ENCODE measurements at places on chromosomes 5 and 9. TPM values are rescaled to one million over a fixed set of nuclear protein-coding genes. Genes with fewer than 3 reads are reported as not detected.

The GPR21 gene
- 0.32 TPM for polyA plus RNA-seq

DNA sequence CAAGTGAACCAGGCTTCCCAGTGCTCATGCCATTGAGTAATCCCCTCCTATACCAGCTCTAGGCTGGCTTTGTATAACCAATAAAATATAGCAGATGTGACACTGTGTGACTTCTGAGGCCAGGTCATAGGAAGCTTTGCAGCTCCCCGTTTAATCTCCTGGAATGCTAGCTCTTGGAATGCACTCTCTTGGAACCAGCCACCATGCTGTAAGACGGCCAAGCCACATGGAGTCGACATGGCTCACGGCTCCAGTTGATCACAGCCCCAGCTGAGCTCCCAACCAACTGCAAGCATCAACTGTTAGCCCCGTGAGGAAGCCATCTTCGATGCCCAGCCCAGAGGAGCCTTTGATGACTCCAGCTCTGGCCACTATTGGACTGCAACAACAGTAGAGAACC lies 74.5 kb downstream of the SH3TC2 start:
- DNase-seq: no peak

- no peak for DNase-seq
Measured at GRCh38 chr9:20835377-20836286, 151.6 kb downstream of the FOCAD start.

The PTPN3 gene
- 54.6 TPM for polyA plus RNA-seq

The ASTN2 gene
- 17.4 TPM for polyA plus RNA-seq

The LMNB1 gene
- 108 TPM for polyA plus RNA-seq

The ENHO gene
- 1.8 TPM for polyA plus RNA-seq

DNA sequence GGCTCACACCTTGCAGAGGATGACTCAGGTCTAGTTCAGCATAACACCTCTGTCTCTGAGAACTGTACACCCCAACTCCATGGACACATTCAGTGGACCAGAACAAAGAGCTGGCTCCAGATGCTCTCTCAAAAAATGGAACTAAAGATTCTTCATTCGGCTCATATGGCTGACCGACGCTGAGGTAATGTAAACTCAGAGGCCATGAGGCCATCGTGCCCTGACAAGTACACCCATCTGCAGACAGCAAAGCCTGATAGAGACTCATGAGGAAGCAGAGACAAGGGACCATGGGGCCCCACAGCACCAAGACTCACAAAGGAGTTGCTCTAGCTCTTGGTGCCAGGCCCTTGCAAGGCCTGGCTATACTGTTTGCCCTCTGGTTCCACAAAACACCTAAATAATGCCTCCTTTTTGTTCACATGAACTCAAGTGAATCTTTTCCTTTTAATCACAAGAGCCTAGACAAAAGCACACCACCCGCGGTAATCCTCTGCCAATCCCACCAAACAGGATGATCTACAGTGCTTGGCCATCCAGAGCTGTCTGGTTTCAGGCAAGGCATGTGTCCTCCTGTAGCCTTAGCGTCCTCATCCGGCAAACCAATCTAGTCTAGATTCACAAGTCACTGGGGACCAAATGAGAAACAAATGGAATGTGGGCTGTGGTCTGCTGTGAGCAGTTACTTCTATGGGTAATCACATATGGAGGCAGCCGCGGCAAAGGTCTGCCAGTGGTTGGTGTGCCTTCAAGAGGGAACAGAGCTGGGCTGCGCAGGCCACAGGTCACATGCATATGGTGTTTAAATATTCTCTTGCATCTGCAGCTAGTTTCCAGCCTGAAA lies 22.7 kb downstream of the MED27 start:
- DNase-seq: no peak

DNA sequence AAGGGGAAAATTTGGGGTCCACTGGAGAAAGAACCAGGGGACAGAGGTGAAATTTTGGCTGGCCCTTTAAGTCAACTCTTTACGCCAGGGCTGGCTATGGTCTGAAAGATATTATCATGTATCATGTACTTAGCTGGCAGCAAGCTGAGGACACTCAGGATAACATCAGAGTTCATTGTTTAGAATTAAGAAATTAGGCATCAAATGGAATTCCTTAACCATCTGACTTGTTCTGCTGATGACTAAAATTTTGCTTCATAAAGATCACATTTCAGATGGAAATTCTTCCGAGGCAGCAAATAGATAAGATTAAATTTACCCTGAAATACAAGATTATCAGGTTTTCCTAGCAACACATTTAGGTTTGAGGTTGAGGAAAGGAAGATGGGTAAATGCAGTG lies 269.4 kb upstream of the KLF9 start:
- DNase-seq: no peak

- no peak for DNase-seq
Measured at GRCh38 chr9:36150574-36151315, 14.2 kb downstream of the GLIPR2 start.

DNA sequence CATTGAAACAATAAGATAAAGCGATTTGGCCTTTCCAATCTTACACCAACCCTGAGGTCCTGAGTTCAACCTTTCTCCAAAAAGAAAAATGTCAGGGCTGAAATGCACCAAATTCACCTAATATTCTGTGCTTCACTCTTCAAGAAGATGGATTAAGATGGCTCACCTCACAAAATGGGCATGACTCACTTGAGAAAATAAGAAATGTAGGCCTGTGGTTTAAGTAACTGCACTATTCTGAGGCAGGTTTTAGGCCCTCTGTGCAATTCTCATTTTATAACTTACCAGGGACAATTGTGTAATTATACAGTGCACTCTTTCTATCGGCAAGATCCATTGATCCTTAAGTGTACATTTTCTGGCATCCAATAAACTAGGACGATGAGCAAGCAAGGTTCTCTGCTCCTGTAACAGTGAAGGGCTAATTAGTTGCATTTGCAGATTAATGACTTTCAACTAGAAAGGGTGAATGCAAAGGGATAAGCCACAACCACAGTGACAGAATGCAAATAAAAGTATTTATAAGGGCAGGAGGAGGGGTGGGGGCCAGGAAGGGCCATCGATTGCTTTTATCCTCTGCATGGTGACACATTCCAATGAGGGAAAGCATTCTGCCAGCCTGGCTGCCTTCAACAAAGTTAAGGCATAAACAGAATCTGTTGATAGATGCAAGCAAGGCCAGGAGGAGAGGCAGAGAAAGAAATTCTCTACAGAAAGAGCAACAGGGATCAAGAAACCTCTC lies 214.5 kb downstream of the CAAP1 start:
- no peak for DNase-seq

The ADAMTSL1 gene
- 93.0 TPM for polyA plus RNA-seq

- DNase-seq: no peak
Measured at GRCh38 chr9:109597496-109597895, 99.4 kb upstream of the PTPN3 start.

All from left renal pelvis (tissue), 4 donors.